ENCODE measurements at places on chromosomes 2 and 18. TPM values are rescaled to one million over a fixed set of nuclear protein-coding genes. Genes with fewer than 3 reads are reported as not detected.

- H3K4me1 ChIP-seq: no peaks in the 10 kb centered on the region
- no peaks in the 10 kb centered on the region for H3K36me3 ChIP-seq
- no peak overlapping the region for H3K27ac ChIP-seq
- no peak for DNase-seq
- H3K27me3 ChIP-seq: no peaks in the 10 kb centered on the region
These were observed 108.5 kb downstream of the VWC2L start for GRCh38 chr2:214519258-214519818.

GRCh38 chr2:188305271-188305670 is 13.6 kb downstream of the GULP1 start:
- H3K36me3 ChIP-seq: no peaks in the 10 kb centered on the region
- H3K4me3 ChIP-seq: no peak overlapping the region
- no peaks in the 10 kb centered on the region for H3K27me3 ChIP-seq
- no peaks in the 10 kb centered on the region for H3K4me1 ChIP-seq

GRCh38 chr2:240200230-240201051 is 60.0 kb upstream of the OTOS start:
- no peak overlapping the region for H3K27ac ChIP-seq
- H3K36me3 ChIP-seq: no peaks in the 10 kb centered on the region
- DNase-seq: no peak
- H3K27me3 ChIP-seq: peaks cover 17% of the 10 kb centered on the region
- H3K4me3 ChIP-seq: no peak overlapping the region

The MRPL30 gene
- total RNA-seq: 34.2 TPM

The D2HGDH gene
- 42.6 TPM for total RNA-seq

The RGPD4 gene
- total RNA-seq: 0.07 TPM

Data from activated CD8-positive, alpha-beta T cell treated with anti-CD3 and anti-CD28 coated beads for 36 hours (primary cell).